ENCODE measurements at places on chromosomes 13 and 19.

DNA sequence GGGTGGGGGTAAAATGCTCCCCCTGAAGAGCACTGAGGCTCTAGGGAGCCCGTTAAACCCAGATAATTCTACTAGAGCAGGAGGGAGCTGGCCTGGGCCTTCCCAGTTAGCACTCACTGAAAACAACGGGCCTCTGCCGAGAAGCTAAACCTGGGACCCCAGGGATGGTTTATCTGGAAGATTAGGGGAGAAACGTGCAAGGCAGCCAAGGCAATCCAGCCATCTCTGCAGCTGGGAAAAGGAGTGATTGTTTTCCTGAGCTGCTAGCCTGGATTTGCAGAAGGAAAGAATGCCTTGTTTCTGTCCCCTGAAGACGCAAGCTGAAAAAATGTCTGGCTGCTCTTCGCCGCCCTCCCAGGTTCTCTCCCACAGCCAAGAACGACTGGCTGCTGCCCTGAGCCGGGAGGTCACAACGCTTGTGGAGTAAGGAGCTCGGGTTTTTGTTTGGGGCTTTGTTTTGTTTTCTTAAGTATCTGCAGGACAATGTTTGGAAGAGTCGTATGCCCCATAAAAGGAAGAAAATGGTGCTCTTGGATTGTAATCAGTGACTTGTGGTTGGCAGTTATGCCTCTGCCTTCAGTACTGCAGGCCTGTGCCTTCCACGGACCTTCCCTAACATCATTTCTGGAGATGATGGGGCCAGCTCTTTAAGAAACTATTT is 31.5 kb downstream of the COL4A2 start:
- no peak for DNase-seq

DNA sequence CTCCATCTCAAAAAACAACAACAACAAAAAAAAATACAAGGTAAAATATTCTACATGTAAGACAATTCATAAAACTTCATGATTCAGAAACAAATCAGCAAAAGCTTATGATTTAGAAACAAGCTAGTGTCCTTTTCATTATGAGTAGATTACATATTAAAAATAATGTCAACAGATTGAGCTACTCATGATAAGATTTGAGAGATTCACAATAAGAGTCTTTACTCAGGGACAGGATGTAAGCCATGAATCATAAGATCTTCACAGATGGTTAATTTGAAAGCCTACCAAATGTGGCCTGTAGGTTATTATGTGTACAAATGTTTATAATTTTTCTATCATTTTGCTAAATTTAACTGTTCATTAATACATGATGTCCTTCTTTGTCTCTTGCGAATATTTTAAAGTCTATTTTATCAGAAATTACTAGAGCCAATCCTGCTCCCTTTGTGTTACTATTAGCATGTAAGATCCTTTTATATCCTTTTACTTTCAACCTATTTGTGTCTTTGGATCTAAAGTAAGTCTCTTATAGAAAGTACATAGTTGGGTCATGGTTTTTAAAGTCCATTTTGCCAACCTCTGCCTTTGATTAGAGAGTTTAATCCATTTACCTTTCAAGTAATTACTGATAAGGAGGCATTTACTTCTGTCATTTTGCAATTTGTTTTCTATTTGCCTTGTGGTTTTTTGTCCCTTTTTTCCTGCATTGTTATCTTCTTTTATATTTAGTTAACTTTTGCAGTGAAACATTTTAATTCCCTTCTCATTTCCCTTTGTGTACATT is 68.3 kb upstream of the RXFP2 start:
- DNase-seq, result no peak

DNA sequence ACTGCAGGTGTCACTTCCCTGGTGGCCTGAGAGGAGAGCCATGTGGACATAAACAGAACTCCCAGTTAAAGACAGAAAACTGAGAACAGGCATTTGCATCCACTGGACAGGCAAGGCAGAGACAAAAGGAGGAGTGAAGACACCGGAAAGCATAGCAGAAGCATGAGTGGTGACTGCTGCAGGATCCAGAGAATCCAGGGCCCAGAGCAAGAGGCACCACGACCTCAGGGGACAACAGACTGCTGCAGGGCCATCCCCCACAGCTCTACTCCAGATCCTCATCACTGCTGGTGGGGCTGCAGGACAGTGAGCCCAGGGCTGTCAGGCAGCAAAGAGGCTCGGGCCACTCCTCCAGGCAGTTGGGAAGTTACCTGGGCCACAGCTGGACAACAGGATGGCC is 14.5 kb upstream of the ISYNA1 start:
- no peak for DNase-seq

DNA sequence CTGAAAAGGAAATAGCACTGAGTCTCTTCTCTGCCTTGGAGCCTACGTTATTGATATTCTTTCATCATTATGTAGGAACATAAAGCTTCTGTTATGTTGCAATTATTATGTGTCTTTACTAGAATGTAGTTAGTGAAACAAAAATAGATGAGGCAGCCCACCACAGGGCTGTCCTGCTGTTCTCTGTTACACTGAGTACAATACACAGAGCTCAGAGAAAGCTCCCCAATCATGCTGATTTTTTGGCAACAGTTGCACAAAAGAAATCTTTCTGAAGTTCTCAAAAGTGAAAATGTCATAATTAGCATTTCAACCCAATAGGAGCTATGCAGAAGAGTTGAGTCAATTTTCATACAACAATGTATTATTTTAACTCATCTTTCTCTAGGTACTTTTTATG is 119.5 kb downstream of the EFNB2 start:
- no peak for DNase-seq

- no peak for DNase-seq
These were observed 165.9 kb downstream of the NDFIP2 start for GRCh38 chr13:79646880-79647279.

DNA sequence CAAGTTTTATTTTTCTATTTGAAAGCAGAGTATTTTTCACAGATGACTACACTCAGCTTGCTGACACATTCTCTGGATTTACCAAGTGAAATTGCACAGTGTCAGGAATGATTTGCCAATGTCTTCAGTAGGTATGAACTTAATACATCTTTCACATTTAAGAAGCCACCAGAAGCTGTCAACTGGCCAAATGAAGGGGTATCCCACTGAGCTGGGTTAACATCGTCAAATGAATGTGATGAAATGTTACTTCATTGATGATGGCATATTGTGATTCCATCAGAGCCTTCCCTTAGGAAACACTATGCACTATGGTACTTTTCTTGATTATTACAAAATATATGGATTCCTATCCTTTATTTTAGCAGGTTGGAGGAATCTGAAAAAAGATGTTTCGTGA is 592.3 kb downstream of the FGF9 start:
- DNase-seq, result no peak

GRCh38 chr19:11950312-11950711 is 14.5 kb upstream of the ZNF763 start:
- no peak for DNase-seq

DNA sequence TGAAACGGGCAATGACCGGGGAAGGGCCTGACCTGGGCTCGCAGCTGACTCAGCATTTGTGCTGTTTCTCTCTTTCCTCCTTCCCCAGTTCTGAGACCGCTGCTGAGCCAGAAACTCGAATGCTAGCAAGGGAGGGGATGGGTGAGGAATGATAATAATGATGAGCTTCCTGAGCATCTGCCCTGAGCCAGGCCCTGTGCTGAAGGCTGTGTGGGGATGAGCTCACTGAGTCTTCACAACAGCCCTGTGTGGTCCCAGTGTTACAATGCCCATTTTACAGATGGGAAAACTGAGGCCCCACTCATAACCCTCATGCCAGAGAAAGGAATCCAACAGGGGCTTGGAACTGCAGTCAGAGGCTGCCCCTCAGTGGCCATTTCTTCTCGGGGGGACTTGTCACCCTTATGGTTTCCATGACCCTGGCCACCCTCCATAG is 8.1 kb downstream of the SULT2B1 start:
- no peak for DNase-seq

- DNase-seq, result no peak
These were observed 334.0 kb downstream of the KCTD12 start for GRCh38 chr13:76552041-76552772.

DNA sequence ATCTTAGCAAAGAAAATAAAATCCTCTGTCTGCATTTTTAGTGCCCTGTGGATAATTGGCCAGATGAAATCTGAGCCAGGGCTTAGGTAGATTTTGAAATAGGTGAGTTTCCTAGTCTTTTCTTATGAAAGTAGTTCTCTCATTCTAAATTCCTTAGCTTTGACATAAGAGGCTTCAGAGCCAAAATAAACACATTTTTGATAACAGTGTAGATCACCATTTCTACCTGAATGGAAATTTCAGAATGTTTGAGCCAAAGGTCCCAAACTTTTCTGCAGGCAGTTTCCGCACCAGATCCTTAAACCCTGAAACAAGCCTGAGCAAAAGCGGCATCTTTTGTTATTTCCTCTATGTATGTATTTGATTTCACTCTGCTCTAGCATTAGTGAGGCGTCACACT is 551.2 kb downstream of the EFNB2 start:
- DNase-seq, result no peak

All from fibroblast of skin of left biceps (primary cell).